ENCODE measurements at places on chromosomes 2 and 18.

DNA sequence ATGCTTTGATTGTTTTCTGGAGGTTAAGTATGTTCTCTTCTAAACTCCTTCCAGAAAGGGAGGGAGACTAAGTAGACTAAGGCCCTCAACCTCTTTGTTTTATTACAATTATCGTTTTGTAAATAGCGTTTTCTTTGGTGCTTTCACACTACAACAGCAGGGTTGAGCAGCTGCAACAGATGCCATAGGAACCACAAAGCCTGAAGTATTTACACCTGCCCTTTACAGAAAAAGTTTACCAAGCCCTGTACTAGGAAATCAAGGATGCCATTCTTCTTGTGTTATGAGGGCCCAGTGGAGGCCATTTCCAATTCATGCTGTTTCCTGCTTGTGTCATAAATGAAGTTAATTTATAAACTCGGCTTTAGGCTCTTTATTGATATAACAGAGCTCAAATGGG, 914.8 kb downstream of the DCDC2C start:
- DNase-seq, result no peak

GRCh38 chr2:109370399-109371035, 241.5 kb downstream of the SH3RF3 start:
- DNase-seq, result no peak

DNA sequence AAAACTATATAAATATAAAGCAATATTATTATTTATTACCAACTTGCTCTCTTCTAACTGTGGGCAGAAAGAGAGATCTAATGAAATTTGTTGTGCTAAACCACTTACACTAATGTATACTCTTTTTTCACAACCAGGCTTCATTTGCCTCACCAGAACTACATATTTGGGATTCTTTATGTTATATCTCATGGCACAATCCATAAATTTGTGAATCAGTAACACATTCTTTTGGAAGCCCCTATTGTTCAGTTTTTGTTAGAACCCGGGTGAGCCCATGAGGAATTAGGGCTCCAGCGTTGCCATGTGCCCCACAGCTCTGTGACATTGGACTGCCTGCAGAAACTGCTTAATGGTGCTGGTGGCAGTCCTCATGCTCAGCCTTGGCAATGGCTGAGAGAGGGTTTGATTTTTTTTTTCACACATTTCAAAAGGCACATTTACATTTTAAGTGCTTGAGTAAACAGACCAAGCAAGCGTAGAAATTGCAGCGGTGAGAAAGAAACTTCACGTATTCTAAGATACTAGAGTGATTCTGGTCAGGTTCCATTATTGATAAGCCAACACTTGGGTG, 15.3 kb downstream of the VIT start:
- DNase-seq, result no peak

DNA sequence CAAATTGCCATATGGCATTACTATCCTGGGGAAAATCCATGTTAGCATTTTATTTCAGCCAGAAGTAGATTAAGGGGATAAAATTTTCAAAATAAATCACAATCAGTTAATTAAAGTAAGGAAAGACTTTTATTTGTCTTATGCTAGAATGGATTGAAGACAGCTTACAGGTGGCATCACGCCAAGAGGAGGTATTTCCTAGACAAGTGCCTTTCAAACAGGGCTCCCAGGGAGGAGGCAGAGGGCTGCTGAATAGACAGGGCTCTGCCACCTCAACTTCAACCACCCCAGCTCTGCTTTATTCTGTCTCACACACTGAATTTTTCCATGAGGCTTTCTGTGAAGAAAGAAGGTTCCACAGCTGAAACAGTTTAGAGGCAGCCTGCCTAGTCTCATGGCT, 12.2 kb downstream of the CCDC68 start:
- DNase-seq, result no peak

- no peak for DNase-seq
Measured at GRCh38 chr2:126676221-126677175, 20.5 kb downstream of the GYPC start.

DNA sequence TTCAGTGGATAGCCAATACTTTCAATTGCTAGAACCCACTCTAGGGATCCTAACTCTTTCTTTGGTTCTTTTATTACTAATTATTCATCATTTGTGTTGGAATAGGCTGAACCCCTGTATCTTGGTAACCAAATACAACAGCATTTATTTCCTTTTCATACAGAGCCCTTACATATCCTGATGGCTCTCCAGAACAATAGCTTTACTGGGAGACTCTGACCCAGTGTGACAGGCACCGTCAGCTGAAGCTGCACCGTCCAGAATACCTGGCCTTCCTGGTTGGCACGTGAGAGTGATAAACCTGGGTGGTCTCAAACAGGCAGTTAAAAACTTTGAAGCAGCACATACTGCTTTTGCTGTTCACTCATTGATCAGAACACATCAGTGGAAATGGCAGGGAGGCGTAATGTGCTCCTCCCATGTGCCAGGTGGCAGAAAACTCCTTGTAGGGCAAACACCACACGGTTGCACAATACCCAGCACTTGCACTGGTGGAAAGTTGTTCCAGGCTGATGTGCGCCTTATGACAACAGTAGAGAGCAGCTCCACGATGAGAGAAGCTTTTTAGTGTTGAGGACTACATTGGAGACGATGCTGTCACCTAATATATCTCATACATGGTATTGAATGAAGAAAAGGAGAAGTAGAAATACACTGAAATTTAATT, 456.2 kb downstream of the PARD3B start:
- DNase-seq, result no peak

- no peak for DNase-seq
Measured at GRCh38 chr2:228377533-228377932, 196.0 kb upstream of the SPHKAP start.

DNA sequence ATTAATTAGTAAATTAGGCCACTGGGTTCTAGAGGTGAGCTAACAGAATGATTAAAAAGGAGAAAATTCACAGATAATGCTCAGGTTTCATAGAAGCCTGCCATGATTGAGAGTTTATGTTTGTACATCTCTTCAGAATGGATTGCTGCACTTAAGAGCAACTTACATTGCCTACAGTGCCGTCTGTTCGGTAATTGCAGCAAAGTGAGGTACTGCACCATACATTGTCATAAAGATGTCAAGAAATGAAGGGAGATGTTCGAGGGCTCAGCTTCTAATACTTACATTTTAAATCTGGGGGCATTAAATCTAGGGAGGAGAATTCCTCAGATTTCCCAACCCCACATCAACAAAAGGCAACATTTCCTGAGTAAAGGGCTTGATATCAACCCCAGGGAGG, 976.2 kb upstream of the FANCL start:
- DNase-seq, result no peak

DNA sequence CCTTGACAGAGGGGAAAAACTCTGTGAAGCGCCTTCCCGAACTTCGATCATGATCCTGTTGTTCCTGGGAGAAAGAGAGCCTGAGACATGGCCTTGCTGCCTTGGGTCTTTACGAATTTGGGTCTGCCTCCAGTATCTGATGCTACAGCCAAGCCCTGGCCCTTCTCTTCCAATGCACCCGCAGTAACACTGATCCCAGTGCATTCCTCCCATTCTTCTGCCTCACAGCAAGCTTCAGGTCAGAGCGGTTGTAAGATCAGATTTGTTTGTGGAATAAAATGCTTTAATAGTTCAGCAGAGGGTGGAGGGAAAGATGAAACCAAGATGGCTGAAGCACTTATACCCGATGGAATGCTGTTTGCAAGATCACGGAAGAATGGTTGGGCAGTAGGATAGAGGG, 196.7 kb upstream of the SIX2 start:
- no peak for DNase-seq

GRCh38 chr2:140975237-140975636, 1155.6 kb downstream of the LRP1B start:
- no peak for DNase-seq

DNA sequence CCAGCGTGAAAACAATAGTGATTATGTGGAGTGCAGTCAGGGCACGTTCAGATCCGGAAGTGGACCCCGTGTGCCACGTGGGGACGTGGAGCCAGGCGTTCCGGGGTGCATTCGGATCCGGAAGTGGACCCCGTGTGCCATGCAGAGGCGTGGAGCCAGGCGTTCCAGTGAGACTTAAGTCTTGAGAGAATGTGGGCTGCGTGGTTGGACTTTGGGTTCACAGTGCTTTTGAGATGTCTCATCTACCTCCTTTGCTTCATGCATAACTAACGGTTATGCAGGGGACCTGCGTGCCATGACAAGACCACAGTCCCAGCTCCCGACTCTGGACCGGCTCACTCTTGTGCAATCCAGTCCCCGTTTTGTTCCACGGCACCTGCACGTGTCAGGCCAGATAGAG, 28.8 kb downstream of the CTDP1 start:
- no peak for DNase-seq

DNA sequence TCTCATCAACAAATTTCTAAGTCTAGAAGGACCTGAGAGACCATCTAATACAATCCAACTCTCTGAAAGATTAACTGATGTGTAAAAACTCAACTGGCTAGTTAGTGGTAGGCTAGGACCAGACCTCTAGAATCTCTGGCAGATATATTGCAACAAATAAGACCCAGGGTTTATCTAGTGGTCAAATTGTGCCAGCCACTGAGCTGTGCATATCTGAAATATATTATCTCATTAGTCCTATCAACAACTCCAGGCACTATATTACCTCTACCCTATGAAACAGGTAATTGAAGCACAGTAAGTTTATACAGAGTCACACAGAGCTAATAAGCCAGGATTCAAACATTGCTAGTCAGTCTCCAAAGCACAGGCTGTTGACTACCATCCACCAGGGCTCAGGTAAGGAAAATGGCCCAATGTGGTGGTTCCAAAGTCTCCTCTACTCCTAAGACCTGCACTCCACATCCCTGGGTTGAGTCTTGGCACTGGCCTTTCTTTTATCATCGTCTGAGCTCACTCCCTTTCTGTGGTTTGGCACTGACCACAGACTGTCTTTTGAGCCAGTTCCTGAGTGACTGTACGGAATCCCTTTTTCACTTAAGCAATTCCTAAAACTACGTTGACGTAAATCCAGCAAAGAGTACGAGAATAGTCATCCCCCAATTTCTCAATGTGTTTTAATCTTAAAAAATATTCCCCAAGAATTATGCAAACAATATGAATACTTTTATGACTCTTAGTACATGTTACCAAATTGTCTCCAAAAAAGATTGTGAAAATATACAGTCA, 11.9 kb upstream of the PID1 start:
- DNase-seq, result no peak

GRCh38 chr2:38129987-38130386, 54.0 kb upstream of the CYP1B1 start:
- no peak for DNase-seq

GRCh38 chr2:10136101-10136934, 13.8 kb downstream of the RRM2 start:
- DNase-seq, result no peak
